Skeletal muscle cell (primary cell): ENCODE measurements at places on chromosomes 1 and 21.

DNA sequence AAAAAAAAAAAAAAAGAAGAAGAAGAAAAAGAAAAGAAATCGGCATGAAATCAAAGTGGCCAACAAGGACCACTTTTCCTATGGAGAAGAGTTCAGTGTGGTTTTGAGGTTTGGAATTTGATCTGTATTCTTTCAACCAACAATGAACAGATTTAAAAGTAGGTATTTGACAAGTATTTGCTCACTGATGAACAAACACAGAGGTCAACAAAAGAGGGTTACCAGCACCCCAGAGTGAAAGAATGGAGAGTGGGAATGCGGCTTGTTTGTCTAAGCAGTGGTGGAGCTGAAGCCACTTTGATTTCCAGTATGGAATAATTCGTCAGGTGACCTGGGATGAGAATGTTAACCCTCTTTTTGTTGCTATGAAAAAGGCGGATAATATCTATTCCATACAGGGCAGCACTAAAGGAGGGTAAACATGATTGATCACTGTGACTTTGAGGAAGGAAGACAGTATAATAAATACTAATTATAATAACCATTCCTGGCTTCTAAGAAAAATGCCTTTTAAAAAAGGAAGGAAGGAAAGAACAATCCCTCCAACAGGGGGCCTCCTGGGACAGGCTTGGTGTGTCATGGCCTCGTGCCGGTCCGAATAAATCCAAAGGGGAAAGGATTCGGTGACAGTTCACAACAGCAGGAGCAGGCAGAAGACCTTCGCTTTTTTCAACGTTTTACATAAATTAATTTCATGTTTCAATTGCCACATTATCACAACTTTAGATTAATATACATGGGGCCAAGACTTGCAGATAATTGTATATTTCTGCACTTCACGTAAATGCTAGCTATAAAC, 37.2 kb upstream of the SIM2 start:
- no peak for DNase-seq

- no peak for DNase-seq
Observed at GRCh38 chr1:71956613-71957285, 325.6 kb downstream of the NEGR1 start.

DNA sequence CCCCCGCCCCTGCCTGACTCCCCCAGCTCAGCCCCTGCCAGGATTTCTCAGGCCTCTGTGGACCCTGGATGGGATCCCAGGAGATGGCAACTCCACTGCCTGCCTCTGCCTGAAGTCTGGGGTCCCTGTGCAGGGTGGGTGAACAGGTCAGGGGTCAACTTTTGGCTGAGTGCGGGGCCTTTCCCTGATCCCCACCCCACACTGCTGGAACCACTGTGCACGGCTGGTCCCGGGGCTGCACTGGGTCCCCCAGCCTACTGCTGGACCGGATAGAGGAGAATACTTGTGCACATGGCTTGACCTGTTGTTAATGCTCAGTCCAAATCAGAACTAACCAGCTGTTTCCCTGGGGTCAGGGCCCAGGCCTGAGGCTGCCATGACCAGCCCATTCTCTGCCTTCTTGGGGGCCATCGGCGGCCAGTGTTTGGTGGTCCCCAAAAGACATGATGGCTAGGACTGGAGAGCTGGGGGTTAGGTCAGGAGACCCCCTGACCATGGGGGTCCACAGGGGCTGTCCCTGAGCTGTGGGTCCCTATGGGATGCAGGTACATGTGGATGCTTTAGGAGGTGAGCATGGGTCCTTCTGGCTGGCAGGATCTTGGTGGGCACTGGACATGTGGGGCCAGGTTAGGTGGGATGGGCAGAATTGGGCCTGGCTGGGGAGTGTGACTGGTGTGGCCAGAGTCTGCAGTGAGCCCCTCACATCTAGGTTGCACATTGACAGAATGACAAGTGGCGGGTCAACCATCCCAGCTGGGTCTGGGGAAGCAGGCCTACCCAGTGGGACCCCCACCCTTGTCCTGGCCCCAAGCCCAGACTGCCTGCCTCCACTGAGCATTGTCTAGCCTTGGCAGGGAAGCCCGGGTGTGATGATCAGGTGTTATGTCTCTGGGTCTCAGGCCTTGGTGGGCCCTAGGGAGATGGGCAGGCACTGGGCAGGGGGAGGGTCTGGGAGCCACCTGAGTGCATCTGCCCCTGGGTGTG, 19.0 kb upstream of the ZNF678 start:
- no peak for DNase-seq

DNA sequence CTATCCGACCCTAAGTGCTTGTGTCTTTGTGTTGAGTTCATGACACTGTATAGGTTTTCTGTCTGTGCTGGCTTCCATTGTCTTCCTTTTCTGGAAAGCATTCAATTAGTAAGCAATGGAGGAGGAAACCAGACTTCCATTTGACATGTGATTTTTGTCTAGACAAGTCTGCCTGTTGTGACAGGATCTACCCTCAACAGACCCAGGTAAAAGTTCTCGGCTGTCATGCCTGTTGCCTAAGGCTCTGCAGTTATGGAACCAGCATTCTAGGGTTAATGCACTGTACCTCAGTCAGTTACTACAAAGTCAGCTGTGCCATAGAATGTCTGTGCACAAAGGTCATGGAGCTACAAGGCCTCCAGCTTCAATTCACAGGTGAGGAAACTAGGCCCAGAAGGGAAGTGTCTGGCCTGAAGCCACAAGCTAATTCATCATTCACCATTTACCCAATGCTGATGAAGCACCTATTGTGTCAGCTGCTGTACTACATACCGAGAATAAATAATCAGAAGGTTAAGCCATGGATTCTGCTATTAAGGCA, 72.3 kb downstream of the PLPP3 start:
- DNase-seq, result no peak

- DNase-seq, result no peak
Observed at GRCh38 chr1:19468397-19468956, 16.9 kb downstream of the CAPZB start.

DNA sequence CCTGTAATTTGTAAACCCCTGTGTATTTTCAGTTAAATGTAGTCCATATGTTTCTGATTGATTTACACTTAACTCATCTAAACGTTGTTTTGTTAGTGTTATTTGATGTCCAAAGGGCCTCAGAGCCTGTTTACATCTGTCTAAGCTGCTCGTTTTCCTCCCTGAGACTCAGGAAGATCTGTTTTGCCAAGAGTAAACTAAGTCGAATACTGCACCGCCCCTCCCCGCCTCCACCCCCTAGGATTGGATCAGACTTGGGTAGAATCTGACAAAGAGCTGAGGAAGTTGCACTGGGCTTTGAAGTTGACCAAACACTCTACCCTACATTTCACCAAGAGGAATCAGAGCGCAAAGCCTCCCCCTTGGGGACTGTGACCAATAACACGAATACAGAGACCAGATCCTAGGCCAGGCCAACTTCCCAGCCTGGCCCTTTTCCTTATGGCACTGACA, 206.9 kb upstream of the LMO4 start:
- DNase-seq, result no peak

DNA sequence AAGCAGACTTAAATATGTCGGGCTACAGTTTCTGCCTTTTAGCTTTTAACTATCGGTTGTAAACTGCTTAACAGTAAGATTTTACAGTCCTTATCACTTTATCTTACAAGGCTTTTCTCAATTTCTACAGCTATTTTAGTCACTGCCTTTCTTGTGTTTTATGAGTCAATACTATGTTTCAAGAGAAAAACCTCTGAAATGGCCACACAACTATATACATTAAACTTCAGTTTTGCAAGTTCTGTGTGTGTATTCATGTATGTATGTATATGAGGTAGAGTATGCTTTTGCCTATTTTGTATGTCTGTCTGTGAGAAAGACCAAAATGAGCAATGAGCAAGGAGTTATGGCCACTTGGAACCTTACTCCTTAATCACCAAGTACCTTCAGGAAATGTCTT, 169.8 kb downstream of the SYT2 start:
- DNase-seq, result no peak

- peak; percentile 62 for DNase-seq
Observed at GRCh38 chr1:91730801-91731732, 154.9 kb downstream of the TGFBR3 start.

DNA sequence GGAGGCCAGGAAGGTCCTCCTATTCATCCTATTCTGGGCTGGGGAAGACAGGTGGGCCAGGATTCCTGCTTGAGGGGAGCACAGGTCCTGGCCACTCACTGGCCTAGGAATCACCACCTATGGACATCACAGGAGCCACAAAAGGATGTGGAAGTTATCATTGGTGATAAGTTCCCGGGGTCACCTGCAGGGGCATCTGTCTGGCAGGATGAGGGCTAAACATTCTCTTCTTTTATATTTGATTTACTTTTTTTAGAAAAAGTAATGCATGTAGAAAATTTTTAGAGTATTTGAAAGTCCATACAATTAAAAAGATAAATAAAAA, 33.2 kb upstream of the KIAA0040 start:
- no peak for DNase-seq

- no peak for DNase-seq
Observed at GRCh38 chr1:48066936-48067335, 69.8 kb upstream of the TRABD2B start.

GRCh38 chr1:155206891-155207805, 549 bp downstream of the THBS3 start:
- DNase-seq, result no peak

DNA sequence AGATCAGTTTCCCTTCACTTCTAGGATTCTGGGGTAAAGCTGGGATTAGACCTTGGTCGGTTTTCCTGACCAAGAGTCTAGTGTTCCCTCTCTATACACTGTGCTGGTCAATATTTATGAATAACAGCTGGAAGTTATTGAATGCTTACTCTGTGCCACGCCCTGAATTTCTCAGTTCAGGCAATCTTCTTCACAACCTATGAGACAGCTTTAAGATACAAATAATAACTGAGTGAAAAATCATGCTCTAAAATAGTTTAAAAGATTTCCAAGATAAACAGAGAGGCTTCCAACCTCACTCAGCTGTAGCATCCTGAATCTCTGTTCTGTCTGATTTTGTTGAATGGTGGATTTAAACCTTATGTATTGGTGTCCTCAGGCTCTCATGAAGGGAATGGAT, 72.2 kb downstream of the GNG12 start:
- no peak for DNase-seq

- DNase-seq, result no peak
Observed at GRCh38 chr1:16318555-16318954, 33.7 kb downstream of the FBXO42 start.

GRCh38 chr1:44296086-44296485, 59.0 kb downstream of the ERI3 start:
- no peak for DNase-seq
